ENCODE measurements at places on chromosomes 5 and 9. TPM values are rescaled to one million over a fixed set of nuclear protein-coding genes. Genes with fewer than 3 reads are reported as not detected.

CTNND2 gene
- 0.74 TPM for total RNA-seq

PLPP7 gene
- 8.4 TPM for total RNA-seq

ITK gene
- total RNA-seq, result not detected

SLC34A3 gene
- total RNA-seq, result not detected

SAP30L gene
- total RNA-seq, result 33.3 TPM

PFN3 gene
- total RNA-seq, result not detected

TMEM252 gene
- total RNA-seq, result not detected

FBXO4 gene
- total RNA-seq, result 9.0 TPM

SPAG8 gene
- 1.2 TPM for total RNA-seq

NUDT12 gene
- total RNA-seq, result 6.4 TPM
